ENCODE measurements at places on chromosomes 5 and 9.

- DNase-seq: no peak
These were observed 111.8 kb upstream of the IER5L start for GRCh38 chr9:129289883-129290282.

DNA sequence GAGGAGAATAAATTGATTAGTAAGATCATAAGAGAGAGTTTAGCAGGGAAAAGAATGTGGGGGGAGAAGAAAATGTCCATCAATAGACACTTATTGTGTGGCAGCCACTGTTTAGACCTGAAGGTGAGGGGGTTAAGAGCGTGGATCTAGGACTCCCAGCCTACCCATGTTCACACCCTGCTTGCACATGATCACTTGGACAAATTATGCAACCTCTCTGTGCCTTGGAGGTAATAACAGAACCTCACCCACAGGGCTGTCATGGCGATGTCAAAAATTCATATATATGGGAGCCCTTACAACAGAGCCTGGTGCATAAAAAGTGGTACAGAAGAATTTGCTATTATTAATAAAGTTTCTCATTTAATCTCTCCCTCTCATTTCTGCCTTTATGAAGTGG is 86.0 kb upstream of the EQTN start:
- no peak for DNase-seq

- DNase-seq: no peak
These were observed 325.0 kb downstream of the ARHGEF28 start for GRCh38 chr5:73950912-73951430.

- no peak for DNase-seq
These were observed 140.8 kb downstream of the PRR16 start for GRCh38 chr5:120604884-120605283.

DNA sequence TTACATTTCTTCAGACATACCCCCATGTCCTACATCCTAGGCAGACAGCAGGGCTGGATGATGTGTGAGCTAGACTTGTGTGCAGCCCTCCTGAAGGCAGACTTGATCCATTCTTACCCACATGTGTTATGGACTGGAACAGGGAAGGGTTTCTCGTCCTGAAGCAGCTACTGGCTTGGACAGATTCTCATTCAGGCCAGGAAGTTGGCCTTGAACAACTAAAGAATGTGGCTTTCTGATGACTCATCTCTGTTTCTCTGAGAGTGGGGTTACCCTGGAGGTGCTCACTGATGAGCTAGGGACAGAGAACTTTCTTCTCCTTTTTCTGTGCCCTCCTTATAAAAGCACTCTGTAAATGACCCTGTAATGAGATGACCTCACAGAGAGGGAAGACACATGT is 246.5 kb downstream of the PCSK5 start:
- peak; percentile 10 for DNase-seq

- no peak for DNase-seq
These were observed 78.4 kb downstream of the GLDC start for GRCh38 chr9:6567140-6567591.

- DNase-seq: no peak
These were observed 278.5 kb downstream of the TMEM167A start for GRCh38 chr5:82798676-82799075.

GRCh38 chr9:125440411-125440810 is 178.8 kb downstream of the GAPVD1 start:
- DNase-seq: no peak

- peak; percentile 48 for DNase-seq
These were observed 36.6 kb upstream of the RAPGEF1 start for GRCh38 chr9:131776473-131776872.

GRCh38 chr5:92835712-92836111 is 745.3 kb downstream of the NR2F1-AS1 start:
- DNase-seq: no peak

GRCh38 chr9:106417685-106418084 is 445.3 kb upstream of the ZNF462 start:
- DNase-seq: no peak

DNA sequence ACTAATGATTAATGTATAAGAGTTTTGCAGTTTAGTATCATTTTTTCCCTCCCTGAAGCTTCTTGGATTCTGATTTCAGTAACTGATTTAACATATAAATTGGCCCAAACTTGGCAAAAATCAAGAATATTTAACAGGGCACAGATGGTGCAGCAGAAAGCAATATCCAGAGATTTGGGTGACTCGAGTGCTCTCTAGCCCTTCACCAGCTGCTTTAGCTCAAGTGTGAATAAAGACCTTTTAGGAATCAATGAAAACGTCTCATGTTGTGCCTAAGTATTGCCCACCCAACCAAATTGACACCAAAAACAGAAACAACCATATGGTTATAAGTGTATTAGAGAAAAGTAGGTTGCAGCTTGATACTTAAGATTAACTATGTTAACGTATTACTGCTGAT is 933.4 kb upstream of the PTPRD start:
- DNase-seq: no peak

DNA sequence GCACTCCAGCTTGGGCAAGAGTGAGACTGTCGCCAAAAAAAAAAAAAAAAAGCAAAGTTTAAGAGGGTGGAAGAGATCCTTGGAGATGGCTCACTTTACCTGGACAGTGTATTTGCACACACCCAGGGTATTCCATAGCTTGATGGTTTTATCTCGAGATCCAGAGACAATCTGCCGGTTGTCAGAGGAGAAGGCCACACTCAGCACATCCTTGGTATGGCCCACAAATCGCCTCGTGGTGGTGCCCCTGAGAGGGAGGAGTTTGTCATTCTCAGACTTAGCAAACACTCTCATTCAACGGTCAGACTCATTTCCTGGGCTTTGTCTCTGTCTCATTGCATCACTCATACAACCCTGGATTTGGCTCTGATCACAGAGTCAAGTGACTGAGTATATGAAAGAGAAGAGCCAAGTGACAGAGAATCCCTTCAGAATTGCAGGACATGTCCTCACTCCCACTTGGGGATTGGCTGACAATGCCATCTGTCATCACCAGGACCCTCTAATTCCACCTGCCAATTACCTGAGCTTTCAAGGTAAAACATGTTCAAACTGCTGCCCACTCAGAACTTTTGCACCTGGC is 2.2 kb downstream of the RACK1 start:
- DNase-seq: peak; percentile 43

DNA sequence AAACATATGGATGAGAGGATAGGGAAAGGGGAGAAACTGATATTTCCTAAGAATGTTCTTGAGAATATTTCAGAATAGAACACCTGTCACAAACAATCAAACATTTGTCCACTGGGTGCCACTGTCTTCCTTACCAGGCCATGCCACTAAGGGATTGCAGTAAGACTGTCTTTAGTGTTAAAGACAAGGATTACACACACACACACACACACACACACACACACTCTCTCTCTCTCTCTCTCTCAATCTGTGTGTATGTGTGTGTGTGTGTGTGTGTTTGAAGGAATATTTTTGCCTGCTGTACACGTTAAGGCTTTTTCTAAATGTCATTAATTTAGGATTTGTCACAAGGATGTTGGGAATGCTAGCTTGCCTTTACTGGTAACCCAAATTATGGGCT is 54.4 kb downstream of the CCDC192 start:
- peak; percentile 84 for DNase-seq

- DNase-seq: no peak
These were observed 123.6 kb downstream of the SAXO1 start for GRCh38 chr9:18909140-18910018.

All from HT-29 (cell line).